ENCODE measurements at places on chromosomes 1 and 21.
A peak's percentile ranks its signal among the peaks of the same experiment; 100 is the strongest.

- DNase-seq, result no peak
These were observed 31.5 kb upstream of the KCNK1 start for GRCh38 chr1:233582439-233582838.

- DNase-seq, result no peak
These were observed 1.7 kb downstream of the ANGPTL3 start for GRCh38 chr1:62599044-62599443.

GRCh38 chr1:65946376-65946775 is 153.7 kb downstream of the PDE4B start:
- DNase-seq, result no peak

GRCh38 chr1:162357681-162358266 is 18.9 kb downstream of the SPATA46 start:
- peak; percentile 54 for DNase-seq

DNA sequence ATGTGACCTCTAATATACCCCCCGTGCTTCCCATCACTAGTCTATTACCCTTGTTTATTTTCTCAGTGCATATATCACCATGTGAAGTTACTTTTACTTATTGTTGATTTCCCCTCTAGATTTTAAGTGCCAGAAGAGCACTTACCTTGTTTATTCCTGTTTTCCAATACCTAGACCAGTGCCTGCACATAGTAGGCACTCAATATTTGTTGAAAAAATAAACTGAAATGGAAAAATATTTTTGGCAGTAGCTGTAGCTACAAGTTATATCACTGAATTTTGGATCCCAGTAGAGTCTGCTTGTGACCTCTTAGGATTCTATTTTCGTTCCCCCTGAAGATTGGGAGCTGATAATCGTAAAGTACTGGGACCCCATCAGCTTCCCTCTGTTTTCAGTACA is 32.0 kb upstream of the FOXE3 start:
- DNase-seq, result no peak

- DNase-seq, result no peak
These were observed 437.4 kb downstream of the NPHP4 start for GRCh38 chr1:5554784-5555183.

- DNase-seq, result no peak
These were observed 187.2 kb downstream of the FGGY start for GRCh38 chr1:59484096-59484495.

All from HuH-7.5 (cell line).